ENCODE measurements at places on chromosomes 1 and 21.

DNA sequence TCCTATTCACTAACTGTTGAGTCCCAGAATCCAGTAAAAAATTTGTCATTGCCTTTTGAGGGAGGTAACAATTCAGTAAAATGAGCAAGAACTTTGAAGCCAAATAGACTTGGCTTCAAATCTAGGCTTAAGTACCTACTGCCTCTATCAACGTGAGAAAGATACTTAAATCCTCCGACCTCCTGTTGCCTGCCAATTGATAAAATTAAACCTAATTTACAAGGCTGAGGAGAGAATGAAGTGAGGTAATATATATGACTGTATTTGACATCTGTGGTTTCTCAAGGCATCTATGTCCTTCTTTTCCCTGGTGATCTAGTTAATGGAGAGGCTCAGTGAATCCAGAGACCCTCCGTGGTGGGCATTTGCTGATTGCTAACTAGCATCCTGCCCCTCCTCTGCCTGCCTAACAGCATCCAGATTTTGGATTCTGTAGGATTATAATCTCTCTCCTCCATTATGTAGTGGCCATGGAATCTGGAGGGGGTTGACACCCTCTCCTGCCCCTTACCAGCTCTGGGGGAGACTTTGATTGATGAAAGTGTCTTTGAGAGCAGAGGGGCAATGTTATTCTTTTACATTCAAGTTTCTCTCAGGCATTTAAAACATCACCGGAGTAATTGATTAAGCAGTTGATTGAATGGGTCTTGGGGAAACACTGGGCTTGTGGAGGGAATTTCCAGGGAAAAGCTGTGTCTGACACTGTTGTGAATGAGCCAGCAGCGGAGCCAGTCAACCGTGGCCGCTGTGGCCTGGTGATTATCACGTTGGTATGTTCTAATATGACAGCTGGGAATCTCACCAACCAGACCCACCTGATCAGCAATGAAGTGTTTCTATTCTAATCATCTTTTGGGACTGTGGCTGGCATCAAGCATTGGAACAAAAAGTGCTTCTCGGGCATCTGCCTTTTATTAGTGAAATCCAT lies 140.7 kb upstream of the FAM78B start:
- no peak for DNase-seq

- no peak for DNase-seq
Measured at GRCh38 chr21:16634515-16634914, 878.3 kb upstream of the CXADR start.

GRCh38 chr21:38699048-38699447 lies 106.7 kb upstream of the ETS2 start:
- no peak for DNase-seq

GRCh38 chr1:85088408-85088784 lies 40.1 kb upstream of the MCOLN3 start:
- DNase-seq, result peak; percentile 4

GRCh38 chr1:228902781-228903433 lies 167.6 kb downstream of the RHOU start:
- DNase-seq, result no peak

- no peak for DNase-seq
Measured at GRCh38 chr21:37636152-37636860, 269.7 kb downstream of the DYRK1A start.

DNA sequence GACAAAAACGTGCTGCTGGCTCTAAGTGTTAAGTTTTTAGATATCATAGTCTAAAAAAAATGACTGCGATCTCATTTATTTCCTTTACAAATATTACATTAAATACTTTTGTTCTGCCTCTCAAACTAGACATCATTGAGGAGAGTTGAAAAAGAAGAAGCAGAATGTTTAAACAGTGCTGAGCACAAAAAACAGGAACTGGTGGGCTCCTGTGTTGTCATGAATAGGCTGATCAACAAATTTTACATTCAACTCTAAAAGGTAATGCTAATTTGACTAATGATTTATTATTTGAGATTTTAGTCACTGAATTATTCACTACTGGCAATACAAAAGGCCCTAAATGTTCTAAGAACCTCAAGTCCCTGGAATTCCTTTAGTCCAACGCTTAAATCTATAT lies 66.1 kb downstream of the GPATCH2 start:
- DNase-seq, result no peak

GRCh38 chr1:57131701-57132394 lies 166.0 kb upstream of the C8B start:
- DNase-seq, result no peak

DNA sequence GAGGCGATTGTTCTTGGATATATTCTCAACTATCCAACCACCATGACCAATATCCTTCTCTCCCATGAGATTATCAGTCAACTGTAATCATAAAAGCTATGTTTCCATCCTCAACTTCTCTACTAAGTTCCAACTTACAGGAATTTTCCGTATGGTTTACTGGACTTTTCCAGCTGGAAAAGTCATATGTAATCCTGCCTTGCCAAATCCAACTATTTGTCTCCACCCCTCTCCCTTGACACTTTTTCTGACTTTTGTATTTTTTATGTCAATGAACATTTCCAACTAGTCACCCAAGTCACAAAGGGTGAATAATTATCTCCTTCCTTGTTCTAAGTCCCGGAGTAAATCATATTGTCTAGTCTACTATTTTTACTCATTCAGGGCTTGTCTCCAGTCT lies 293.1 kb downstream of the USP25 start:
- no peak for DNase-seq

Measured in activated CD4-positive, alpha-beta T cell treated with anti-CD3 and anti-CD28 coated beads, Interleukin-2, amount 10 ng/mL, durations not matched to agents 24 days and 14 days (primary cell).